Inflammatory macrophage treated with lipopolysaccharide for 4 hours (primary cell): ENCODE measurements at places on chromosomes 16 and 17.
A peak's percentile ranks its signal among the peaks of the same experiment; 100 is the strongest.

- DNase-seq: no peak
These were observed 129.5 kb upstream of the SDK2 start for GRCh38 chr17:73773702-73774101.

DNA sequence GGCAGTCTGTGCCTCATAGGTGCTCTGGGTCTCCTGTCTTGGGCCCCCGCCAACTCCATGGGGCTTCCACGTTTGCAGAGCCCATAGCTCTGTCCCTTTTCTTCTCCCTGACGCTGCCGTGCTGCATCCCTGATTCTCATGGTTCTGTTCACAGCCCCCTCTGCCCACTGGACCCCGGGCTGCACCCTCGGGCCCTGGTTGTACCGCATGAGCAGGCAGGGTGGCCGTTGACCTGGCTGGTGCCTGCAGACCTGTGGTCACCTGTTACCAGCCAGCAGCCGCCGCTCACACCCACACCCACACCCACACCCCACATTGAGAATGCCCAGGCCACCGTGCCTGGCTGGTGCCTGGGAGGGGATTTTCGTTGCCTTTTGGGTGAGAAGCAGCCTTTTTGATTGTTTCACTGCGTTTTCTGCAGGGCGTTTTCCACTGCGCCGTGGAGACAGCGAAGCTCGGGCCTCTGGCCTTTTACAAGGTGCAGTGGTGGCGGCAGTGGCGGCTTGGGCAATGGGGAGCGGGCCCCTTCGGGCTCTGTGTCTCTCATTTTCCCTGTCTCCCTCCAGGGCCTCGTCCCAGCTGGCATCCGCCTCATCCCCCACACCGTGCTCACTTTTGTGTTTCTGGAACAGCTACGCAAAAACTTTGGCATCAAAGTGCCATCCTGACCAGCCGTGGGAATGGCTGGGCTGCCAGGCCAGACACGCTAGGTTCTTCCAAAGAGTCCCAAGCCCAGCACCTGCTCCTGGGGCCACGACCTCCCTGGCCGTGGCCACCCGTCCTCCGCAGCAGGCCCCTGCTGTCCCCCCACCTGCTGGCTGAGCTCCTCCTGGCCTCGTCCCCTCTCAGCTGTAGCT lies 7.6 kb downstream of the SLC25A10 start:
- DNase-seq: no peak

DNA sequence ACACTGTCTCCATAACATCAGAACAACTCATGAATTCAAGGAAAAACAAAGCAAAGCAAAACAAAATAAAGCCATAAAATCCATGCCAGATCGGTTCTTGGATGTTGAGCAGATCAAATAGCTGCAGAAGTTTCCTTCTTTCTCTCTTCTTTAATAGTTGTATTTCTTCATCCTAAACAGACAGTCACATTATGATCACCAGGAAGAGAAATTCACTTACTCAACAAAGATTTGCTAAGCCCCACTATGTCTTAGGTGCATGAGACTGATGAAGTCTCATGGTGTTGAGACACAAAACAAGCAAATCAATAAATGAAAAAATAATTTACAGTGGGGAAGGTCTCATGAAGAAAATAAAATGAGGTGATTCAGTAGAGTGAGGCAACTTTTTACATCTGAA lies 72.8 kb downstream of the WIPI1 start:
- DNase-seq: peak; percentile 82

DNA sequence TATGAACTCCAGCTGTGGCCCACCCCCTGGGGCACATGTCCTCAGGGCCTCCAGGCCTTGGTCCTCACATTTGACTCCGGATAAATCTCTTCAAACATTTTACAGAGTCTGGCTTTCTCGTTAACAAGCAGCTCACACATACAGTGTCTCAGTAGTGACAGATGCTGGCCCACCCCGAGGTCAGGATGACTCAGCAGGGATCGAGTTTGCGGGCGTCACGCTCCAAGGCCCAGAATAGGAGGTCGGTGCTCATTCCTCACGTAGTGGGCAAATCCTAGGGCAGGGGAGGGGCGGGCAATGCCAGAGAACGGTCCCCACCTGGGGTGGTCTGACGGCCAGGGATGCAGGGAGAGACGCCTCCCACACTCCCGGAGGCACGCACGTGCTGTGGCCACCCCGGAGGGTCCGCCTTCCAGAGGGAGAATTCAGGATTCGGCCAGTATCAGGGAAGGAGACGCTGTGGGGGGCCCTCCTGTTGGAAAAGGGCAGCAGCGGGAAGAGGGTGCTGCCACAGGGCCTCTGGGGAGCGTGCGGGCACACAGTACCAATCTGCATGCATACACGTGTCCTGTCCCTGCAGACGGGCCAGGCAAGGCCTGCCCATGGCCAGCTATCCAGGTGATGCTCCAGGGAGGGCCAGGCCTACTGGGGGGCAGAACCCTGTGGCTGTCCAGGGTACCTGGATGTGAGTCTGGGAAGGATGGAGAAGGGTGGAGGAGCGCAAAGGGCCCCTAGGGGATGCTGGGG lies 8.6 kb downstream of the SLC7A5 start:
- DNase-seq: no peak

DNA sequence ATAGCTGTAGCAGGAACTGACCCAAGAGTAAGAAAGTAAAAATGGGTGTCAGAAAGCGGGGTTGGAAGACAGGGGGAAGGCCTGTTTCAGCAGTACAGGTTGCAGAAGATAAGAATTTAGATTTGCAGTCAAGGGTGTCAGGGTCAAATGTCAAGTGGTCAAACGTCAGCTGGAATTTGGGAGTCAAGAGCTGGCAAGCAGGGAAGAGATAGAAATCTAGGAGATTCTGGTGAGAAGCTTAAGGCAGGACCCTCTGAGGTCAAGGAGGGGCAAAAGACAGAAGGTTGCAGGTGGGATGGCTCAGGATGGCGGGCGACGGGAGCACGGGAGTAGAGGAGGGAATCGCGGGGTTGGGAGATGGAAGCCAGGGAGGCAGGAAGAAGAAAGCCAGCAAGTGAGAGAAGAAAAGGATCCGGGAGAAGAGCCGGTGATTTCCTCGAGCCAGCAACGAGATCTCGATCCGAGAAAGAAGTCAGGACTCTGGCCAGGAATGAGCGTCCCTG lies 335 bp downstream of the SLC25A35 start:
- DNase-seq: no peak

DNA sequence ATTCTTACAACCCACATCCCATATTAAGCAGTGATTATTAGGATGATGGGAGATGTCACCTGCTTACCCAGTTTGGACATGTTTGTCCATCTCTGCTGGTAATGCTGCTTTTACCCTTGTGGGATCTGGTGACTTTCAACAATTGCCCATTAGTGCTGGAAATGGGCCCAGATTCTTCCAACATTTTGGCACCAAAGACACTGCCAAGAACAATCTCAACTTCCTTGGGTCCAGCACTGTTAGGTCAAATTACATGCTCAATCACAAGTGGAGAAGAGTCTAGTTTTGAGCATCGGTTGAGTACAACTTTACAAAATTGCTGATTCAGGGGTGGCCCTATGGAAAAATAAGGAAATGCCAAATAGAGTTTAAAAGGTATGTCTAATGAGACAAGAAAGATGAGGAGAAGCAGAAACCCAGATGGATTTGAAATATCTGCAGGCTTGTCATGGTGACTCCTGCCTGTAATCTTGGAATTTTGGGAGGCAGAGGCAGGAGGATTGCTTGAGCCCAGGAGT lies 13.0 kb upstream of the ZFP3 start:
- no peak for DNase-seq

DNA sequence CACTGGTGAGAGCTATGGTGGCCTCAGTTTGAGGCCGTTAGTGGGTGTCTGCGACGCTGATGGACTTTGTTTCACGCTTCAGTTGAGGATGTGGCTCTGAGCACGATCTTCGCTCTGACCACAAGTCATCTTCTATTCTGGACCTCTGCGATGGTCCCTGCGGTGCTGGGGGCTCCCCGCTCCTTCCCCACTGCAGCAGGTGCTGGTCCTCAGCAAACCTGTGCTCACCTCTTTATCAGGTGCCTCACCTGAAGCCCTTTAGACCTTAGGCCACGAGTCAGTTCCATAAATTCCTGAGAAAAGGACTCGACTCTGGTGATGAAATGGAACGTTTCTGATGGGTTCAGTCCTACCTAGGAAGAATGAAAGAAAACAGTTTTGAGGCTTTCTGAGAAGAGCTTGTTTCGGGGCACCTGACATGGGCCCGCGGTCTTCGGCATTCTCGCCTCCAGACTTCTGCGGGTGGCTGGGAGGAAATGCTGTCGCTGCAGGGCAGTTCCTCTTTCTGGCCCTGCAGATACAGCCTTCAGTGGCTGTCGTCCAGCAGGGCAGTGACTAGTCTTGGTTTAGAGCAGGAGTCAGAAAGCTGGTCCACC lies 4.7 kb downstream of the KCTD5 start:
- peak; percentile 83 for DNase-seq
